Activated CD4-positive, alpha-beta T cell treated with anti-CD3 and anti-CD28 coated beads, Interleukin-2, amount 50 U/mL, for 1 hour (primary cell): ENCODE measurements at places on chromosomes 3 and 15.

DNA sequence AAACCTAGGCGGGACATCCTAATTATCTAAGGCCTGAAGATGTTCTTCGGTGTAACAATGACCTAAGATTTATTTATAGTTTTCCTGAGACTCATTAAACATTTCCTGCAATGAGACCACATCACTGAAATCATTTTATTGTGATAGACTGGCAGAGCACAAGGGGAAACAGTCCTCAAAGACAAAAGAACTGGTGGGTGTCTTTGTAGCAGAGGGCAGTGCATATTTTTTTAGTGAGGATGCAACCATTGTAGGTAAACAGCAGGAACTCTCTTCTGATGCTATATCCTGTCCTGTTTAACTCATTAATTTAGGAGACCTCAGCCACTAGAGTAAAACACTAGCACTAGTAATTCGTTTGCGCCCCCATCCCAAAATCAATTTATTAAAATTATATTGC, 100.0 kb downstream of the MAGI1 start:
- DNase-seq, result no peak

DNA sequence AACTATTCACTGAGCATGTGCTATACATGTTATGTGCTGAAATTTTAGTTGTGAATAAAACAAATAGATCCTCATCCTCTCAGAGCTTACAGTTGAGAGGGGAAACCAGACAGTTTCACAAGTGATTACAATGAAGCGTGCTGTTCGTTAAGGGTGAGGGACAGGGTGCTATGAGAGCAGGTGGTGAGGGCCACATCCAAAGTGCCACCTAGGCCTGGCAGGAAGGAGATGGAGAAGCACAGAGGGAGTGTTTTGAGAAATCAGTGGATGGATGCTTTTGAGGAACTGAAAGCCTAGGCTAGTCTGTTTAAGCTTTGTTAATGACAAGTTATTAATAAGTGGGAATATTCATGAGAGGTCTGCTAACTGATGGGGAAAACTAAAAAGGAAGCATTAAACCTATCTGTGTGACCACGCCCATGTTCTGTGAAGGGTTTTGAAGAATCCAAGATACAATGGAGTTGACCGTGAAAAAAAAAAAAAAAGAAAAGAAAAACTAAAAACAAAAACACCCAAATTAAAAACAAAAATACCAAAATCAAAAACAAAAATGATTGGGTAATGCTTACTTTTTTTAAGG, 7.3 kb downstream of the MCTP2 start:
- DNase-seq, result no peak

GRCh38 chr3:108620250-108620649, 30.7 kb downstream of the DZIP3 start:
- no peak for DNase-seq

GRCh38 chr3:131285456-131285855, 96.1 kb upstream of the NUDT16 start:
- no peak for DNase-seq

GRCh38 chr3:171840811-171841619, 2.1 kb upstream of the TMEM212 start:
- DNase-seq, result no peak

DNA sequence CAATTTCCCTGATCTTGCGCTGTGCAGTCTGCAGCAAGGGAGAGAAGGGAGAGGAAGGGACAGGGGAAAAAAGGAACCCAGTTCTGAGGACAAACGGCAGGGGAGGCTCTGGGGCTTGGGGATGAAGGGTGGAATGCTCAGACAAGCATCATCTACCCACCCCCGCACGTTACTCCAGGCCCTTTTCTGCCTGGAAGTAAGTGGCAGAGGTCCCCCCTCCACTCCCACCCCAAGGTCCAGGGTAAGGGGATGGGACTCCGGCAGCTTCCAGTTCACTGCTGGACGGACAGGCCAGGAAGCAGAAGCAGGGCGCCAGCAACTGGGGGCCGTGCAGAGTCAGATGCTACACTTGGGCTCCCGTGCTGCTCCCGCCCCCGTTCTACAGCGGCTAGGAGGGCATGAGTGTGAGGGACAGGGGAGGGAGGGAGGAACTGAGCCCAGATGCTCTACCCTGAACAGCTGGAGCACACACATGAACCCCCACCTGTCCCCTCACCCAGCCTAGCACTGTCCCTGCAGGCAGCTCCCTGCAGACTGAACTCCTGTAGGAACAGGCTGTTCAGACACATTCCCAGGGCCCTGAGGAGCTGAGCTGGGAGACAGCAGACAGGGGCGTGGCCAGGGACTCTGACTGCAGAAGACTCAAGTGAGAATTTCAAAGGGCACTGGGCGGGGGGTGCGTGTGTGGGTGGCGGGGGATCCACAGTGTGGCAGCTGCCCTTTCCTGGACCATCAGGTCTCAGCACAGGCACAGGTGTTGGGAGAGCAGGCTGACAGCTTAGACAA, 59.7 kb downstream of the SENP2 start:
- DNase-seq, result no peak

DNA sequence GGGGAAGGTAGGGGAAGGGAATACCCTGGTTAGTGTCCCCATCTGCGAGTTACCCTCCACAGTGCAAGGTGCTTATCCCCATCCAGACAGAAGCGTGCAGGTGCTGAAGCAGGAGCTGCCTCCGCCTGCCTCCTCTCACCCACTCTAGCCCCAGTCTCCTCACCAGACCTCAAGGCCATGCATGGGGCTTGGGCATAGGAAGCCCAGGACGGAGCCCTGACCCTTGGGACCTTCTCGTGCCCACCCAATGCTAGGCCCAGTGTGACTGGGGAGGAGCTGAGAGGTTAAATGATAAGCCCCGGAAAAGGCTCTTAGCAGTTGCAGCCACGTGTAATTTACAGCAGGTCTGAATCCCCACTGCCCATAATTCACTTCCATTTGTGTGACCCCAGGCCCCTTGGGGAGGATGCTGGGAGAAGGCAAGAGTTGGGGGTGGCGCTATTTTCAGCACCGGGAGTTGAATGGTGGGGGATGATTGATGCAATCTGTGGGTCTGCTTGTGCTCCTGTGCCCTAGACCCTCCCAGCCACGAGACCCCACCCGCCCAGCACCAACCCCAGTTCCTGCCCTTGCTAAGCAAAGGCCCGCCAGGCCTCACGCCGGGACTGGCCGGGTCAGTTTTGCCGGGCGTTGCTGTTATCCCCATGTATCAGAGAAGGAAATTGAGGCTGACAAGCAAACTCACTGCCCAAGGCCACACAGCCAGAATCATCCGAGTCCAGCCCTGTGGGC, 14.5 kb upstream of the PLXND1 start:
- no peak for DNase-seq
